ENCODE measurements at places on chromosomes 12 and 14.

DNA sequence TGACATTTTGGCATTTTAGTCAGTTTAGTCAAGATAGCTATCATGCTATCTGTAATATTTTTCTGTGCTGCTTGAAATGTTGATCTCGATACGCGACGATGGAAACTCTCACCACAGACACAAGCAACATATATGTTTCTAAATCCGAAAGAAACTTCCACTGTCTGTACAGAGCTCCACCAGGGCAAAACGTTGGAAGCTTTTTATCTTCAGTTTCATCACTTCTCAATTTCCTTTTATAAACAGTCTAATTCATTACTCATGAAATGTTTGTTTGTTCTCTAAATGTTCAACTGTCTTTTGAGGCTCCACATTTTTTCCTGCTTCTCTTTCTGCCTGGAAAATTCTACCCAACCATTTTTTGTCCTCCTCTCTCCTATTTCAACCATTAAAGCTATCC, 737.6 kb downstream of the SLC16A7 start:
- DNase-seq: no peak

GRCh38 chr12:80219345-80219744, 120.0 kb downstream of the OTOGL start:
- DNase-seq: no peak

DNA sequence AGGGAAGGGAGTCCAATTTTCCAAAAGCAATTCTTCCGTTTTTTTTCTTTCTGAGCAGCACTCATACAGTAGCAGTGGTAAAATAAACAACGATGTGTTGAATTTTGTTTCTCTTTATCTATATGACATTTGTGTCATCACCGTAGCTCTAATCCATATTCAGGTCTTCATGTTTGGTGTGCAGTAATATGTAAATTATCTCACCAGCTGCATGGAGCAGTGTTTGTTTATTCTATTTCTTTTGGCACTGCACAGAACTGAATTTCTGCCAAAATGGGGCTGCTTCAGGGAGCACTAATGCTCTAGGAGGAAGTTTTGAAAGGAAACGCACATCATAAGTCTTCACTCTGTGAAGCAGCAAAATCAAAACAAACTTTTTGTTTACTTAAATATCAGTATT, 130.0 kb upstream of the NPAS3 start:
- peak; percentile 53 for DNase-seq

DNA sequence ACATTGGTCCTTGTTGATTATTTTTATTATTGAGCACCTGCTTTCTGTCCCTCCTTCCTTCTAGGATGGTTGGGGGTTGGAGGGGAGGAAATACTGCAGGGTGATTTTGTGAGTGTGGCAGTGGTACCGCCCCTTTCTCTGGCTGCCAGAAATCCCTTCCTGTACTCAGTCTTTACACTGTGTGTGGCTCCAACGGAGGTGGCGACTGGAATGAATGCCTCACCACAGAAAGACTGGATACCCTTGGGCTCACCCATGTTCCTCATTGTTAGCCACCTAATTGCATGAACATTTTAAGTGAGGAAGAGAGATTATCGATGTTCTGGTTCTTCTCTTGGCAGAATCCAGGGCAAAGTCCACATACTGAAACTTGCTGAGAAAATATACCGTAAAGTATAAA, 272.0 kb upstream of the E2F7 start:
- DNase-seq: no peak

DNA sequence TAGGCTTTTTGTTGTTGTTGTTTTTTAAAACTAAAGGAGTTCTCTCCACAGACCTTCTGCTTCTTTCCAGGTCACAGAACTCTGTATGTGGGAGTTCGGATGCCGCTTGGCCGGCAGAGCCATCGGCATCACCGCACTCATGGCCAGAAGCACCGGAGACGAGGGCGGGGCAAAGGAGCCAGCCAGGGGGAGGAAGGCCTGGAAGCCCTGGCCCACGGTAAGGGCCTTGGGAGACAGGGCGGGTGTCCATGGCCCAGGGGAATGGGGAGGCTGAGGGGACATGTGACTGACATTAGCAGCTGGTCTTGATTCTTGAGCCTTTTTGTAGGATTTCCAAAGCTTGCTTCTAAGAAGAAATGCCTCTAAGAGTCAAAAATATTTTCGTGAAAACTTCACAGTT, 26.2 kb downstream of the SLC4A8 start:
- no peak for DNase-seq

- no peak for DNase-seq
Measured at GRCh38 chr12:49578471-49579112, 10.7 kb upstream of the MCRS1 start.

DNA sequence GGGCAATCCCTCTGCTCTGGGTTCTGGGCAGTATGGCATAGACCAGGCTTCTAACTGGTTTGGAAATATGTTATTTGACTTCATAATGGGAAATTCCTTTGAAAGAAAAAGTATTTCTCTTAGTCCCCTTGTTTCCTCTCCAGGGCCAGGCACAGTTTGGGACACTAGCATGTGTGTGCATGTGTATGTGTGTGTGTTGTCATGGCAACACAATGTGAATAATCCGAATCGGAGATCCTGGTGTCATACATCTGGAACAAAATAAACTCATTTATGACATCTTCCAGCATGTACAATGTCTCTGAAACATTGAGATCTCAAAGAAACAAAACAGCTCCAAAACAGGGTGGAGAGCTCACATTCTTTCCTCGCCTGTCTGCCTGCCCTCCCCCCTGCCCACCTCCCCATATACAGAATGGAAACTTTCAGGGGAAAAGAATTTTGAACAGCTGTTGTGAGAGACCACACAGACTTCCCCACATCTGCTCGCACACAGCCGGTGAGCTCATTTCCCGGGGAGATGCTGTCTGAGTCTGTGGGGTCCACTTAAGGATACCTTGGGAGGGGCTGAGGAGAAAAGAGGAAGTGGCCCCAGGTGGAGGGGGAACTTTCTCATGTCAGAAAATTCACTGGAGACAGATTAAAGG, 55.5 kb upstream of the PARP11 start:
- peak; percentile 86 for DNase-seq

DNA sequence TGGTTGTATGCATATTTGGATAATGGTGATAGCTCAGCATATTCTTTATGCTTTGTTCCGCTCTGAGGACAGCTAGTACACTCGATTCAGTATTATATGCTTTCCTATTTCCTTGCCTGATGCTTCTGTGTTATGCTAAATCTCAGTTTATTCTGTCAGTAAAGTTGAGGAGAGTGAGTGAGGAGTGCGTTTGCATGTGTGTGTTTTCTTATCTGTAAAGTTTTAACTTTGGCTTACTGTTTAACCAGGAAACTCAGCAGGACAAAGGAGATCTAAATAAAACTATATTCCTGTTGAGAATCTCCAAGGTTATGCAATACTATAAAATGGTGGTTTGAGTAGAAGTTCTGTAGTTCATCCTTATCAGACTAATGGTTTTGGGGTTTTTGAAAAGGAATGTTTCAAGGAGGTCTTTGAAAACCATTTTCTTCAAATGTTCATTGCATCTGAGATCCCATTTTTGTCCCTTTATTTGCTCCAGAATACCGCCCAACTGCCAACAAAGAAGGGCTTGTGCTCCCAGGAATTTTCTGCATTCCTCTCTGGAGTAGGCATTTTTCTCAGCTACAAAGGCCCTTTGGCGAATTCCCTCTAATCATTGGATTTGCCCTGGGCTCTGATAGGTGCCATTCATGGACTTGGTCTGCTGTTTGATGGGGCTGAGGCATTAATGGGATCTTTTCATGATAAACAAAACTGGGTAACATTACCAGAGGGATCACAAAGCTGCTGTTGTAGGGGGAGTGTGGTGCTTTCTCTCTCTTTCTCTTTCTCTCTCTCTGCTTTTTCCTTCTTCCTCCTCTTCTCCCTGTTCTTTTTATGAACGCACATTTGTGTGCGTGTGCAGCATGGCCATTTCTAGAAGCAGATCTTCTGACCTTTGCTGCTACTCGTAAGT, 71.7 kb downstream of the HMGA2 start:
- DNase-seq: no peak

GRCh38 chr14:51862176-51862796, 1.9 kb downstream of the GNG2 start:
- no peak for DNase-seq

DNA sequence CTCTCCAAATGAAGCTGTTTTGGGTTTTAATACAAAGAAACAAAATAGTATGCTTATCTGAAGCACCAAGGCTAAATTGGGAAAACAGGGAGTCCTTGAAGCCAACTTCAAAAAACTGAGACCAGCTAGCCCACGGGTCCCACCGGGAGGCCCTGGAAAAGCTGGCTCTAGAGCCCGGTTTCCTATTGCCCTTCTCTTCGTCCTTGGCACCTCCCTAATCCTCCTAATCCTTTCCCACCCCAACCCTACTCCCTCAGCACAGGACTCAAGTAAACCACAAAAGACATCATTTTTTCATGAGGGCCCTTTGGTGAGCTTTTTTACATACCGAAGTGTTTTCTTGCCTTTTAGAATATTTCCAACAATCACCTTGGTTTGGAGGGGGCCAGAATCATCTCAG, 11.3 kb downstream of the LRRC74A start:
- no peak for DNase-seq

DNA sequence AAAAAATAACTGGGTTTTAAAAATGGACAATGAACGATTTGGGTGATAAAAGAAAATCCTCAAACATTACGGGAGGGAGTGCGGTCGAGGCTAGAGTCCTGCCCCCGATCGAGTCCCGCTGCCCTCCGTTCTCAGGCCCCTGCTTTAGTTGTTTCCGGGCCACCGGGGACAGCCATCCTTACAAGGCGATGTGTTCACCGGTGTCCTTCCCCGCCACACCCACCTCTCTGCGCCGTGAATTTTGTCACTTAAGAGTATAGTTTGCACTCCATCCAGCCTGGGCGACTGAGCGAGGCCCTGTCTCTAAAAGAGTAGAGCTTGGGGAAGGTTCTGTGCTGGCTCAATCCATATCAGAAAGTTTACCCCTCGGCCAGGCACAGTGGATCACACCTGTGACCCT, 2.9 kb downstream of the ULK1 start:
- DNase-seq: no peak

DNA sequence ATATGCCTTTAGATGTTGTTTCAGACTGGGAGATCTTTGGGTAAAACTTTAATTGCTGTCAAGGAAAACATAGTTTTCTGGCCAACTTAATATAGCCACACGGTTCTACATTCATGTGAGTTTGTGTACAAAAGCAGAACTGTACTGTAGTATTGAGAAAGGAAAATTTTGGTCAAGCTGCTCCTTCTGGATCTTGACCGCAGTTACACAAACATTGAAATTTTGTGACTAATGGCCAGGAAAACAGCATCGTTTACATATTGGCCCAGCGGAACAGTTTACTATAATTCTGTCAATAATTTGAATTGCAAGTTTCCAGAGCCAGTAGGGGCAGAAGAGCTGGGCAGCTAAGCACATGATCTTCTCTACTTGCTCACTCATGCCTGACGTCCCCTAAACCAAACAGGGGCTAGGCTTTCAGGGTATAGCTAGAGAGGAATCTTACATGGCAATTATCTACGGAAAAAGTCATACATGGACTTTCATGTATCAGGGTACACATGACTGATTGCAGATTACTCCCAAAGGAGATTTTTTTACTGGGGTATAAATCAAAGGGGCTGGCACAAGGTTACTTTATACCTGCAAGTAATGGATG, 11.4 kb upstream of the ART4 start:
- DNase-seq: no peak

DNA sequence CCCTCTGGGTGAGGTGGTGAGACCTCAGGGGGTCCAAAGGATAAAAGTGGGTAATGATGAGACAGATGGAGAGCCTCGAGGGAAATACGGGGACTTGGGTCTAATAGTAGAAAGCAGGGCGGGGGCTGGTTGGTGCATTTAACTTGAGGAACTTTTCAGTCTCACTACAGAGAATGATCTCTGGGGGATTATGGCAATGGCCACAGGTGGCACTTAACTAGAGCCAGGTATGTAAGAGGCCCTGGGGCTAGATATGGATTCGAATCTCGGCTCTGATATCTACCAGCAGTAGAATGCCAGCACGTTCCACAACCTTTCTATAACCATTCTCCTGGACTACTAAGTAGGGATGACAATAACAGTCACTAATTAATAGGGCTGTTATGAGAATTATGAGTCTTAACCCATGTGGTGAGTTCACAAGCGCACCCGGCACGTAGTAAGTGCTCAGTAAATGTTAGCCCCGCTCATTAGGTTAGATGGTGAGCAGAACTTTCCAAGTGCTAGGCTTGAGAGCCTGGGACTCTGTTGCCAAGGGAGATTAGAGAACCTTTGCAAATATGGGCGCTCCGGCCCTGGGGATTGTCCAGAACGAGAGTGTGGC, 888 bp upstream of the PLXNC1 start:
- DNase-seq: no peak

DNA sequence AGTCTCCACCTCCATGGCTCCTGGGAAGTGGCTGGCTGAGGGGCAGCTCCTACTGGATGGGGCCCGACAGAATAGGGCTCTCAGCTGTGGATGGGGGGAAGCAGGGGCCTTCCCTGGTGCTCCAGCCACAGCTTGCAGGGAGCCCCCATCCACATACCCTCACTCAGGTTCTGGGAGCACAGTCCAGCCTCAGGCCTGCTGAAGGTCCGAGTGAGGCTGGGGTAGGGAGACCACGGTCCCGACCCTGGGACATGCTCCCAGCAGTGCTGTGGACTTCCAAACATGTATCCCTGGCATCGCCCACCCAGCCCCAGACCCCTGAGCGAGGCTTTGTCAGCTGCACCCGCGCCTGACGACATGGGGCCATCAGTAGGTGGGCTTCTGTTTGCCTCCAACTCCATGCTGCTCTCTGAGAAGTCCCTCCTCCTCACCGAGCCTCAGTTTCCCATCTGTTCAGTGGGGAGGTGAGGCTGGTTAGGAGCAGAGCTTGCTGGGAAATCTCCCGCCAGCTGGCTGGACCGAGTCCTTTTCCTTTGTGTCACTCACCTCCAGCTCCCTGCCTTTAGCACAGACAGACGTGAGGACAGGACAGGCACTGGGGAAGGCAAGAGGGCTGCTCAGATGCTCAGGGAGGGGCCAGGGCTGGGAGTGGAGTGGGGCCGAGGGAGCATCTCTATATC, 9.1 kb upstream of the ATG101 start:
- peak; percentile 36 for DNase-seq

DNA sequence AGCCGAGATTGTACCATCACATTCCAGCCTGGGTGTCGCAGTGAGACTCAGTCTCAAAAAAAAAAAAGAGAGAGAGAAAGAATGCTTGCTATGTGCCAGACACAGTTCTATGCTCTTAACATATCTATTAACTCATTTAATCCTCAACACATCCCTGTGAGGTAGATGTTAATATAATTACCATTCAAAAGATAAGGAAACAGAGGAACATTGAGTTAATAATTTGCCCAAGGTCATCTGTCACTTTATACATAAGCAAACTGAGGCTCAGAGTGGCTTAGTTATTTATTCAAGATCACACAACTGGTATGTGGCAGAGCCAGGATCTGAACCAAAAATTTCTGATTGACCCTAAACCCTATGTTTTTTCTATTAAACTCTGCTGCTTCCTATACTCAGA, 116.1 kb upstream of the BCAT1 start:
- DNase-seq: no peak

Measured in left hindlimb (tissue), 1 donor.